ENCODE measurements at places on chromosomes 7 and 10.

DNA sequence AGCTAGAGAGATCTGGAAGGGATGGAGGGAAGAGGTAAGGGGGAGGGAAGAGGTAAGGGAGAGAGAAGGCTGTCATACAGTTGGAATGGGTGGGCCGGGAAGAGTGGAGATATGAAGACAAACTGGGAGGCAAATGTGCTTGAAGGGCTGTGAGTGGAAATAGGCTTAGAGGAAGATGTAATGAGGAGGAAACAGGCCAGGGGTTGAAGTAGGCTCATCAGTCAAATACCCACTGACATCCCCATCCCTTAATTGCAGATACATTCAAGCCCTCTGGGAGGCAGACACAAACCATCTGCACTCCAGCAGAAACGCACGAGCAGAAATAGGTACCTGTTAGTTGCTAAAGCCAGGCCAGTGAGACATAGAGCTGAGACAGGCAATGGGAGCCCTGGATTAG lies 2.1 kb downstream of the SYNPO2L start:
- DNase-seq = no peak

- no peak for DNase-seq
Observed at GRCh38 chr10:102484021-102484420, 18.5 kb downstream of the ACTR1A start.

- no peak for DNase-seq
Observed at GRCh38 chr10:131676046-131676799, 224.6 kb upstream of the PPP2R2D start.

DNA sequence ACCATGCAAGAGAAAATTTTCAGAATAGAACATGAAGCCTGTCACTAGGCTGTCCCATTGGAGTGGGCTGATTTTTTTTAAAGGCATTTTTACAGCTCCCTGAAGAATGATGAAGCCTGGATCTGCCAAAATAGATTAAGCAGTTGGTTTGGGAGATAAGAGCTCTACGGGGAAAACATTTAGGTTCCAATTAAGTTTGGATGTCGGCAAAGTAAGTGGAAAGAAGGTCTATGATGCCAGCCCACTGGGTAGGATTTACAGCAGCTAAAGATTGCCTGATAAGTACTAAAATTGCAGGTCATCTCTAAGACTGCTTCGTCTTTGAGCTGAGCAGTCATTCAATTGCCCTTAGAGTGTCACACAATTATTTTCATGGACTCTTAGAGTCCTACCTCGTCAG lies 939.2 kb upstream of the CELF2 start:
- no peak for DNase-seq

DNA sequence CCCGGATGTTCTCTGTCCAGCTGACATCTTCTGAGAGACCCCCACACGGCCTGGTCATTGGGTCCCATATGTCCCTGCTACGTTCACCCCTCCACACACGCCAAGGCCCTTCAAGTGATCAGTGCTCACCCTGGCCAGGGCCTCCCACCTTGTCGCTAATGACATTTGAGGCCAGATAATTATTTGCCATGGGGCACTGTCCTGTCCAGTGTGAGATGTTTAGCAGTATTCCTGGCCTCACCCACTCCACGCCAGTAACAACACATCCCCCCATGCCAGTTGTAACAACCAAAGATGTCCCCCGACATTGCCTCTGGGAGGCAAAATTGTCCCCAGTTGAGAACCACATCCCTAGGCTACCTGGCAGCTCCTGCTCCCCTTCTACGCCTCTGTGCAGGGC lies 49.9 kb upstream of the NANOS1 start:
- no peak for DNase-seq

- no peak for DNase-seq
Observed at GRCh38 chr10:132868995-132869394, 73.4 kb downstream of the CFAP46 start.

DNA sequence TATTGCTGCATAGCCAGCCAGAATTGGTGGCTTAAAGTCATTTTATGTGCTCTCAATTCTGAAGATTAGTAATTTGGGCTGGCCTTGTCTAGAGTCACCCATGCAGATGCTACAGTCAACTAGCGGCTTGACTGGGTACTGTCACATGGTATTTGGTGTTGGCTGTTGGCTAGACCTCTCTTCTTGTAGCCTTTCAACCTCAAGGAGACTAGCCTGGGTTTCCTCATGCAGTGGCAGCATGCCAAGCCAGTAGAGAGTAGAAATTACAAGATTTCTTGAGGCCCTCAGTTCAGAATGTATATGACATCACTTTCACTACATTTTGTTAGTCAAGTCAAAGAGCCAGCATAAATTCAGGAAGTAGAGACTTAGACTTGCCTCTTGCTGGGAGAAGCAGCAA lies 3.7 kb upstream of the ZNF800 start:
- no peak for DNase-seq

DNA sequence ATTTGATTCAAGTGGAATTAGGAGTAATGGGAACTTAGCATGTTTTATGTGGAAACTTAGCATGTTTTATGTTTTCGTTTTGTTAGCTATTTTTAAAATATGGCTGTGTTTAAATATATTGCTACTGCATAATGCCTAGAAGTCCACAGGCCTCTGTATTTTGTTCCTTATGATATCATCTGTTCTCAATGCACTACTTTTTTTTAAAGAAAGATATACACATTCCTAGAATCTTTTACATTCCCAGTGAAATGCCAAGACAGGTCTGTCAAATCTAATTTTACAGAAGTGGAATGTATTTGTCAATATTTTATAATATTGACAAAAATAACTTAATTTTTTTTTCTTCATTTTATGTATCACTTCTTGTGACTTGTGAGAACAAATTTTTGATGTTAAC lies 51.6 kb downstream of the ST7 start:
- no peak for DNase-seq

DNA sequence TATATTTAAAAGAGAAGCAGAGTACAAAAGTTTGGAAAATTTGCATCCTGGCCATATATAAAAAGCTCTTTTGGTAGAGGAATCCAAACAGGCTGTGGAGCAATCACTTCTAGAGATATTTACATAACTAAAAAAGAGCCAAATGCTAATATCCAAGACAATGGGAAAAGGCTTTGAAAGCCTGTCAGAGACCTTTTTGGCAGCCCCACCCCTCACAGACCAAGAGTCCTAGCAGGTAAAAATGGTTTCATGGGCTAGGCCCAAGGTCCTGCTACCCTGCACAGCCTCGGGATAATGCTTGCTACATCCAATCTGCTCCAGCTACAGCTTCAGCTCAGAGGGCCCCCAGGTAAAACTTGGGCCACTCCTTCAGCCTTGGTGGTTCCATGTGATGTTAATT lies 430.2 kb upstream of the KCND2 start:
- DNase-seq = no peak

- no peak for DNase-seq
Observed at GRCh38 chr10:71338728-71339495, 19.9 kb downstream of the SLC29A3 start.

DNA sequence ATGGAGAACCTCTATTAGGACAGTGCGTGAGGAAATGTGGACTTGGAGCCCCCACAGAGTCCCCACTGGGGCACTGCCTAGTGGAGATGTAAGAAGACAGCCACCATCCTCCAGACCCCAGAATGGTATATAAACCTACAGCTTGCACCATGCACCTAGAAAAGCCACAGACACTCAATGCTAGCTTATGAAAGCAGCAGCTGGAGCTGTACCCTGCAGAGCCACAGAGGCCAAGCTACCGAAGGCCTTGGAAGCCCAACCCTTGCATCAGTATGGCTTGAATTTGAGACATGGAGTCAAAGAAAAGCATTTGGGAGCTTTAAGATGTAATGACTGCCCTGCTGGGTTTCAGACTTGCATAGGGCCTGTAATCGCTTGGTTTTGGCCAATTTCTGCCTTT lies 361.3 kb downstream of the ZNF248 start:
- DNase-seq = no peak

GRCh38 chr10:129877773-129878371 lies 86.2 kb downstream of the EBF3 start:
- no peak for DNase-seq

DNA sequence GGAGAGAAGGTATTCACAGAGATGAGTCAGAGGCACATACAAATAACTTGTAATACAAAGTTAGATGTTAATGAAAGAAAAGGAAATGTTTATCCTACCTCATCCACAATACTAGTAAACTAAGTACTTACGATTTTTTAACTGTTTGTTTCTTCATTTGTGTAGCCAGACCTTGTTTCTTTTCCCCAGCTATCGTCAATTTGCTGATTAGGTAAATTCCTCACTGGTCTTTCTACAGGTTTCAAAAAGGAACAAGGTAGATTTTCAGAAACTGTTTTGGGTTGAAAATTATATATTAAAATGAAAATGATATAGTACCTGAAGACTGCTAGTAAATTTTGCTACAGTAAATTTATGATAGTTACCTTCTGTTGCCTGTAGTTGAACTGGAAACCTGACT lies 56.6 kb downstream of the PON1 start:
- no peak for DNase-seq

GRCh38 chr7:128076196-128076795 lies 45.1 kb upstream of the LRRC4 start:
- no peak for DNase-seq

Measured in amygdala (tissue), 56 donors.